ENCODE measurements at places on chromosomes 3 and 15. TPM values are rescaled to one million over a fixed set of nuclear protein-coding genes. Genes with fewer than 3 reads are reported as not detected.
A peak's percentile ranks its signal among the peaks of the same experiment; 100 is the strongest.

Gene ZXDC
- total RNA-seq, result 23.9 TPM

Gene GUCA1C
- not detected for total RNA-seq

Gene ZNF654
- 18.8 TPM for total RNA-seq

Gene CCR2
- total RNA-seq, result not detected

Gene GOLGA8R
- total RNA-seq, result 1.6 TPM

Gene TCF12
- total RNA-seq, result 65.7 TPM

Gene TNIK
- total RNA-seq, result 27.0 TPM

Gene CLDN18
- not detected for total RNA-seq

Gene TM6SF1
- 1.7 TPM for total RNA-seq

Gene PLSCR5
- total RNA-seq, result not detected

Gene SLC25A36
- total RNA-seq, result 48.7 TPM

Gene SELENOS
- 13.1 TPM for total RNA-seq

DNA sequence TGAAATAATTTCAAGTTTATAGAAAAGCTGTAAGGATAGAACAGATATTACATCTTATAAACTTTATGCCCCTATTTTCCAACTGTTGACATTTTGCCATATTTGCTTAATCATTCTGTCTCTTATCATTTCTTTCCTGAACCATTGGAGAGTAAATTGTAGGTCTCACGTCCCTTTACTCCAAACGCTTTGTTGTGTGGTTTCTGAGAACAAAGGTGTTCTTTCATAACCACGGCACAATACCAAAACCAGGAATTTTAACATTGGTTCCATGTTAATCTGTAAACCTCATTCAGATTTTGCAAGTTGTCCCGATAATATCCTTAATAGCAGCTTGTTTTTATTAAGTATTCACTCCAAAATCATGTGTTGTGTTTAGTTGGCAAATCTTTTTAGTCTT lies 134.8 kb downstream of the AKAP13 start:
- no peak for DNase-seq
- H3K4me1 ChIP-seq, result peaks cover 36% of the 10 kb centered on the region
- H3K27me3 ChIP-seq, result no peaks in the 10 kb centered on the region
- H3K27ac ChIP-seq, result no peak overlapping the region
- H3K4me3 ChIP-seq, result no peak overlapping the region
- H3K36me3 ChIP-seq, result peaks cover 2% of the 10 kb centered on the region

GRCh38 chr3:30426293-30426993 lies 180.0 kb upstream of the TGFBR2 start:
- H3K4me1 ChIP-seq, result no peaks in the 10 kb centered on the region
- no peaks in the 10 kb centered on the region for H3K36me3 ChIP-seq
- DNase-seq, result no peak
- no peak overlapping the region for H3K27ac ChIP-seq
- no peak overlapping the region for H3K4me3 ChIP-seq

DNA sequence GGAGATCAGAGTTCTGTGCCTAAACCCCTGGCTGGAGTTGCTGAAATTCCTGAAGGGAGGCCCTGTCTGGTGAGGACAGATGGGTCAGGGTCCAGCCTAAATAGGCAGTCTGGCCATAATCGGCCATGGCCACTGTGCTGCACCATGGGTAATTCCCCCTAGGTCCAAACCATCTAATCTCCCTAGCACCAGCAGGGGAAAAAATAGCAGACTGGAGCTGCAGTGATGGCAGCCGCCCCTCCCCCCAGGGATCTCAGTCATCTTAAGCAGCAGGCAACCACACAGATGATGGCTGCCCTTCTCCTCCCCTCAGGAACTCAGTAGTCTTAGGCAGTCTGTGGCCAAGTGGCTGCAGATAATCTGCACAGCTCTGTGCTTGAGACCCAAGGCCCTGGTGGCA lies 68.4 kb upstream of the CD96 start:
- H3K27me3 ChIP-seq, result no peaks in the 10 kb centered on the region
- no peak overlapping the region for H3K4me3 ChIP-seq
- DNase-seq, result no peak
- no peaks in the 10 kb centered on the region for H3K36me3 ChIP-seq

DNA sequence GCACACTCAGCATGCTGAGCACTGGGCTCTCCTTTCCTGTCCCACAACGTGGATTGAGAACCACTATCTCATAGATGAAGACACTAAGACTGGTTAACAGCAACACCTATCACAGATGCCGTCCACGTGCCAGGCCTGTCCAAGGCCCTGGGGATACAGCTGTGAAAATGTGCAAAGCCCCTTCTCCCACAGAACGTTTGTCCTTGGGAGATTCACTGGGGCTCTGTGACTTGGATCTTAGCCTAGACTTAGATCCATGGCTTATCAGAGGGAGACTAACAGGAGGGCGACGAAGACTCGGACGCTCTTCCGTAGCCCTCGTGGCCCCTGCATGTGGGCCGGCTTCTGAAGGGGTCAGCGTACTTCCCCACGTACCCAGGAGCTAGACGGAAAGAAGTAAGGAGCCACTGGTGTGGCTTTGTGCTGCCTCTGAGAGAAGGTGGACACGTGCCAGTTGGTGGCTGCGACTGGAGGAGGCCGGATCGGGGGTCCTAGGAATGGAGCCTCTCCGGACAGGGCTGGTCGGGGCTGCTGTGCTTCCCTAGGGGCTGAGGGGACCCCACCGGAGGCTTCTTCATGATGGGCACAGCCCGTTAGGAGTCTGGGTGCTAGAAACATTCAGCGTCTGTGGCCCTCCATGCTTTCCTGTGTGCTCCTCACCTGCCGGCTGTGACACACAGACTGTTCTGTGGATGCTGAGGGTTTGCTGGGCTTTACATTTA lies 964 bp downstream of the NRROS start:
- H3K36me3 ChIP-seq, result peaks cover 8% of the 10 kb centered on the region
- peaks cover 51% of the 10 kb centered on the region for H3K4me1 ChIP-seq
- H3K27ac ChIP-seq, result peak overlapping the region; percentile 82
- peak overlapping the region; percentile 80 for H3K4me3 ChIP-seq
- DNase-seq, result no peak

DNA sequence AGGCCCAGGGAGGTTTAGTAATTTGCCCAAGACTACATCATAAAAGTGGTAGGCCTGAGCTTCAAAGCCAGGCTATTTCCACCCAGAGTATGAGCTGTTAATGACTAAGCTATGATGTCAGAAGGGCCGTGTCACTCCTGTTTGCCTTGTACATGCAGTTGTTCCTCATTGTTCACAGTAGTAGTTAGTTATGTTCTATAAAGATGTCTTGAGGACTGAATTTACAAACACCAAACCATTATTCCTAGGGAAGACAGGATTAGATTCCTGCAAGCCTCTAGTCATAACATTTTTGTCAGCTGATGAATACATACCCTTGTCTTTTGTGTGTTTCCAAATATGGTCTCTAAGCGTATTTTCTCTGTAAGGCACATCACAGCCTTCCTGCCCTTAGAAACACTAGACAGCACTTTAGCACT lies 20.9 kb upstream of the LARS2 start:
- peaks cover 2% of the 10 kb centered on the region for H3K4me1 ChIP-seq
- no peak for DNase-seq
- H3K36me3 ChIP-seq, result no peaks in the 10 kb centered on the region
- no peak overlapping the region for H3K27ac ChIP-seq
- no peaks in the 10 kb centered on the region for H3K27me3 ChIP-seq

DNA sequence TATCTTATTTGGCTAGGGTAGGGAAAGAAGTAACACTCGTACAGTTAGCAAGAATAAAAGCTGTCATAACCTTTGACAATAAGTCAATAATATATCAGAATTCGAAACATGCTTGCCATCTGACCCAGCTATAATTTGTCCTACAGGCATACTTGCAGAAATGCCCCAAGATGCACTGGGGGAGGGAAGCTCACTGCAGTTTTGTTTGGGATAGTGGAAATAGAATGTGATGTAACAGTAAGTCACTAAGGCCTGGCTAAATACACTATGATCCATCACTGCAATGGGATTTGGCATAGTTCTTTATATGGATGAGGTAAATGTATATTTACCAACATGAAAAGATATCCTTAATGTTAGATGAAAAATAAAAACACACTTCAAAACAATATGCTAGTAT lies 25.5 kb upstream of the TMOD3 start:
- DNase-seq, result no peak
- H3K4me3 ChIP-seq, result no peak overlapping the region
- no peaks in the 10 kb centered on the region for H3K27me3 ChIP-seq

GRCh38 chr3:37223576-37223975 lies 49.2 kb upstream of the LRRFIP2 start:
- H3K27me3 ChIP-seq, result no peaks in the 10 kb centered on the region
- H3K27ac ChIP-seq, result no peak overlapping the region
- peaks cover 8% of the 10 kb centered on the region for H3K4me1 ChIP-seq

GRCh38 chr15:87671289-87671688 lies 585.2 kb downstream of the NTRK3 start:
- H3K27me3 ChIP-seq, result no peaks in the 10 kb centered on the region
- H3K4me1 ChIP-seq, result no peaks in the 10 kb centered on the region
- no peak overlapping the region for H3K4me3 ChIP-seq
- peaks cover 1% of the 10 kb centered on the region for H3K36me3 ChIP-seq
- H3K27ac ChIP-seq, result no peak overlapping the region
- DNase-seq, result no peak

DNA sequence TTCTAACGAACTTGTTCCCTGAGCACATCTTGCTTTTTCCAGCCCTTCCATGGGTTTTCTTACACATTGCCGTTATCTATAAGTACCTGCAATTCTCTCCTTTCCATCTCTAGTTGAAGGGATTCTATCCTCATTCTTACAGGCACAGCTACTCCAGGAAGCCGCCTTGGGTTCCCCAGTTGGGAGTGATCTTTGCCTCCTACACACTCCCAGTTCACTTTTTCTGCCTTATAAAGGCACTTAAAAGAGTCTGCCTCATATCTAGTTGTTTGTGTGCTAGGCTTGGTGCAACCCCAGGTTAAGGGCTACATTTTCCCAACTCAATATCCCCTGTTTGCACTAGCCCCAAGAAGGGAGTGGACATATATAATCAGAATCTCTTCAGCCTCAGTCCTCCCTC lies 44.0 kb upstream of the IREB2 start:
- DNase-seq, result no peak
- H3K36me3 ChIP-seq, result no peaks in the 10 kb centered on the region
- no peaks in the 10 kb centered on the region for H3K4me1 ChIP-seq
- no peaks in the 10 kb centered on the region for H3K27me3 ChIP-seq
- H3K27ac ChIP-seq, result no peak overlapping the region

GRCh38 chr3:156388497-156389448 lies 166.1 kb downstream of the SSR3 start:
- peaks cover 7% of the 10 kb centered on the region for H3K27me3 ChIP-seq
- no peak overlapping the region for H3K27ac ChIP-seq
- no peak overlapping the region for H3K4me3 ChIP-seq
- no peaks in the 10 kb centered on the region for H3K4me1 ChIP-seq
- no peaks in the 10 kb centered on the region for H3K36me3 ChIP-seq

- no peak for DNase-seq
- H3K27me3 ChIP-seq, result peaks cover 3% of the 10 kb centered on the region
- H3K4me3 ChIP-seq, result no peak overlapping the region
- no peak overlapping the region for H3K27ac ChIP-seq
Observed at GRCh38 chr3:37489355-37489754, 315.0 kb upstream of the LRRFIP2 start.

All from activated naive CD4-positive, alpha-beta T cell treated with anti-CD3 and anti-CD28 coated beads for 36 hours (primary cell).